ENCODE measurements at places on chromosomes 12 and 14.

DNA sequence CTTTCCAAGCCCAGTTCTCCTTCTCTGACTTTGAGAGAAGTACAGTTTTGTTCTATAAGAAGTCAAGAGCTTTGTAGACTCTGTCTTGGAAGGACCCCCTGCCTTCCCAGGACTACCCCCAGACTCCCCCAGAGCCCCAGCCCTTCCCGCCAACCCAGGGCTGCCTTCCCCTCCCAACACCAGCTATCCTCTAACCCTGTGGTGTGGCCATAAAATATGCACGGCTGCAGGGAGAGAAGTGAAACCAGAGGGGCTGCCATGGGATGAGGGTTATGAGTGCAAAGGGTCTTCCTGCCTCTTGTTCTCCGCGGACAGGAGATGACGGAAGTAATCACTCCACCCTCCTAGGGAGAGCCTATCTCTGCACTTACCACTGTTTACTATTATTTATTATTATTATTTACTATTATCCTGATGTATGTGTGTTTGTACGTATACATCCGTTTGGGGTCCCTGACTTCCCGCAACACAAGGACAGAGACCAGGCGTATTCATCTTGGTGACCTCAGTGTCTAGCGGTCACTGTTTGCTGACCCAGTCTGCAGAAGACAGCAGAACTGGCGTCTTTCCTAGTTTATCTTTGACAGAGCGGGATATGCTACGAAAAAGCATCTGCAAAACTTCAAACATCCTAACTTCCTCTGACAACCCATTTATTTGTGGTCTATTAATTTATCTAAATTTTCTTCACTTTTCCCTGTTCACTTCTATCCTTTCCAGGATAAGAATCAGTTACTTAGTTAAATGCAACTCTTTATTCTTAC is 3.5 kb upstream of the SCNN1A start:
- no peak for DNase-seq

GRCh38 chr12:107129315-107129930 is 36.1 kb upstream of the CRY1 start:
- no peak for DNase-seq

DNA sequence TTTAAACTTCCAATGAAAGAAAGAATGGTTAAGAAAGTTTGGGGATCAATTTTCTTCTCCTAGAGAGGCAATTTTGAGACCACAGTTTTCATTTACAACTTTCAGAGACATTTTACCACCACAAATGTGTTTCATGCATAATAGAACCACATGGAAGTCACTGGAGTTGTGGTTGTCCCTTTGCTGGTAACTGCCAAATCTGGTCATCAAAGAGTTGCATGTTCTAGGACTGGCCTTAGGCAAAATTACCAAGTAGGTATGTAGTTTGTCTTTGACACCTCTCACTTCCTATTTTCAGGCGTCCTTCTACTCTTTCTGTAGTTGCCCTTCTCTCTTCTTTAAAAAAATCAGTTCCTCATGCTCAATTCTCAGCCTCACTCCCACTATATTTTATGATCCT is 54.3 kb upstream of the TMX1 start:
- DNase-seq = no peak

DNA sequence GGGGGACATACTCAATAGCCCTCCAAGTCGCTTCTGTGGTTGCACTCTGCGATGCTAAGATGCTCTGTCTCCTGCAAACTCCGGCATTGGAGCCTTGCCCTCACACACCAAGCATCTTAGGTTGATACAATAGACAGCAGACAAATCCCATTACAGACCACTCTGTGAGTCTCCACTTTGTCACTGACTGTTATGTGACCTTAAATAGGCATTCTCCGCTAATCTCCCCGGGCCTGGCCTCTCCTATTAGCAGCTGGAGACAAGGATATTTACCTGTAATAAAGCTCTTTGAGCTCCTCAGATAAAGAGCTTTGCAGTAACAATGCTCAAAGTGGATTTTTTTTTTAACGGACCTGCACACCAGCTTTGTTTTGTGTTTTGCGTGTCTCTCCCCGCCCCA is 479.7 kb upstream of the TBX3 start:
- no peak for DNase-seq

DNA sequence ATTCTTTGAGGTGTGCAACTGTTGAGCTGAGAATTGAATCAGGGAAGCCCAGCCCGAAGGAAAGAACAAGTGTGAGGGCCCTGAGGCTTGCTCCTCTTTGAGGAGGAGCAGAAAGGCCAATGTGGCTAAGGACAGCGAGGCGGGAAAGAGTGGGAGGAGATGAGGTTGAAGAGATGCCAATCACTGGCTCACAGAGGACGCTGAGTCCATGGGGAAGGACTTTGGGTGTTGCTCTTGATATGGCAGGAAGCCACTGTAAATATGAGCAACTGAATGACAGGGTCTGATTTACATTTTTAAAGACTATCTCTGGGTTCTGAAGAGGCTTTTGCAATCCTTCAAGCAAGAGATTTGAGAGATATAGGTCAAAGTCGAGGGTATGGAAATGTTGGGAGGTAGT is 3.3 kb upstream of the APPL2 start:
- DNase-seq = no peak

DNA sequence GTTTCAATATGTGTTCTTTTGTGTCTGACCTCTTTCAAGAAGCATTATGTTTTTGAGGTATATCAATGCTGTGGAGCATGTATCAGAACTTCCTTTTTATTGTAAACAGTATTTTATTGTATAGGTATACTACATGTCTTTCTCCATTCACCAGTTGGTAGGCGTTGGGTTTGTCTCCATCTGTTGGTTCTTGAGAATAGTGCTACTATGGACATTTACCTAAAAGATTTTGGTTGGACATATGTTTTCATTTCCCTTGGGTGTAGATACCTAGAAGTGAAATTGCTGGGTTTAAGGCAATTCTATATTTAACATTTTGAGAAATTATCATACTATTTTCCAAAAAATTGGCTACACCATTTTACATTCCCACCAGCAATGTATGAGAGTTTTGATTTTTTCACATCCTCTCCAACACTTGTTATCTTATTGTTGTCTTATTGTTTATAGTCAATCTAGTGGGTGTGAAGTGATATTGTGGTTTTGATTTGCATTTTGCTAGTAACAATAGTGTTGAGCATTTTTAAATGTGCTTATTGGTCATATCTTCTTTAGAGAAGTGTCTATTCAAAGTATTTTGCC is 409.2 kb downstream of the IPO8 start:
- no peak for DNase-seq

DNA sequence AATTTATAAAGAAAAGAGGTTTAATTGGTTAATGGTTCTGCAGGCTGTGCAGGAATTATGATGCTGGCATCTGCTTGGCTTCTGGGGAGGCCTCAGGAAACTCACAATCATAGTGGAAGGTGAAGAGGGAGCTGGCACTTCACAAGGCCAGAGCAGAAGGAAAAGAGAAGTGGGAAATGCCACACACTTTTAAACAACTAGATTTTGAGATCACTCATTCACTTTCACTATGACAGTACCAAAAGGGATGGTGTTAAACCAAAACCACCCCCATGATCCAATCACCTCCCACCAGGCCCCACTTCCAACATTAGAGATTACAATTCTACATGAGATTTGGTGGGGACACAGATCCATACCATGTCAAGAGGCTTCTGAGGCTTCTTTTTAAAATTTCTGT is 62.6 kb downstream of the SLC38A4 start:
- DNase-seq = no peak
